ENCODE measurements at places on chromosomes 5 and 9. TPM values are rescaled to one million over a fixed set of nuclear protein-coding genes. Genes with fewer than 3 reads are reported as not detected.

Gene PROB1
- total RNA-seq, result 0.86 TPM

GRCh38 chr9:121801579-121801978 lies 150.1 kb downstream of the DAB2IP start:
- no peak overlapping the region for H3K4me3 ChIP-seq
- no peak for DNase-seq
- no peaks in the 10 kb centered on the region for H3K4me1 ChIP-seq
- H3K36me3 ChIP-seq, result no peaks in the 10 kb centered on the region
- H3K27ac ChIP-seq, result no peak overlapping the region

Gene INSYN2B
- not detected for total RNA-seq

DNA sequence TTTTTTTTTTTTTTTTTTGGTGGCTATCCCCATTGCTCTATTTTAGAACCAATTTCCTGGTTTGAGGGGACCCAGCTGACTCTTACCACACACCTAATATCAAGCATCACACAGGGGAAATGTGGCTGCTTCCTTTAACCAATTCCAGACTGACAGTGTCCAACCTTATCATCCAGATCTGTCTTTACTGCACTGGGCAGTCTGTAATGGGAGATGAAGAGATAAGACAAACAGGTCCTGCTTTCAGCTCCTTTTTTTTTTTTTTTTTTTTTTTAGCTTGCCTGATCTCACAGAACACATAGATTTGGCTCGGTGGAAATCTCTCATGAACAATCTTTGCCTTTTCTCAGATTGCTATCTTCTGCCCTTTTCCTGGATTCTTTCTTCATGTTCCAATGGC lies 198.8 kb upstream of the TYRP1 start:
- H3K36me3 ChIP-seq, result no peaks in the 10 kb centered on the region
- H3K4me1 ChIP-seq, result no peaks in the 10 kb centered on the region
- H3K4me3 ChIP-seq, result no peak overlapping the region
- H3K27ac ChIP-seq, result no peak overlapping the region
- no peaks in the 10 kb centered on the region for H3K27me3 ChIP-seq

Gene DEPDC1B
- 0.30 TPM for total RNA-seq

GRCh38 chr5:34991486-34992238 lies 56.1 kb downstream of the AGXT2 start:
- no peaks in the 10 kb centered on the region for H3K4me1 ChIP-seq
- no peak overlapping the region for H3K27ac ChIP-seq
- no peaks in the 10 kb centered on the region for H3K36me3 ChIP-seq

Measured in lower lobe of right lung (tissue), 2 donors.